Kidney epithelial cell (primary cell): ENCODE measurements at places on chromosomes 1 and 21. TPM values are rescaled to one million over a fixed set of nuclear protein-coding genes. Genes with fewer than 3 reads are reported as not detected.

Gene SLAMF8
- 0.04 and 0.14 TPM in 2 replicates for total RNA-seq

Gene FMO5
- total RNA-seq: 0.38 and 1.3 TPM in 2 replicates

Gene MCOLN2
- total RNA-seq: 0.46 and 0.55 TPM in 2 replicates

Gene RGS8
- 0.04 TPM in 1 of 2 replicates, not detected in the other for total RNA-seq

Gene SPRR2F
- total RNA-seq: not detected in 2 replicates

Gene SLAMF1
- total RNA-seq: not detected in 2 replicates

Gene TIE1
- 6.5 and 7.1 TPM in 2 replicates for total RNA-seq

Gene IL24
- 0.38 and 0.82 TPM in 2 replicates for total RNA-seq

Gene CELA3A
- not detected in 2 replicates for total RNA-seq

Gene KCNJ10
- total RNA-seq: 0.04 TPM in 1 of 2 replicates, not detected in the other

Gene COL6A2
- total RNA-seq: 373 and 431 TPM in 2 replicates

Gene FAM167B
- total RNA-seq: 2.7 TPM in 1 of 2 replicates, not detected in the other

GRCh38 chr1:153389401-153389800 lies 1.5 kb downstream of the S100A8 start:
- DNase-seq: no peak

- peak; percentile 42 for DNase-seq
These were observed 1.2 kb downstream of the MTF2 start for GRCh38 chr1:93080179-93080823.

DNA sequence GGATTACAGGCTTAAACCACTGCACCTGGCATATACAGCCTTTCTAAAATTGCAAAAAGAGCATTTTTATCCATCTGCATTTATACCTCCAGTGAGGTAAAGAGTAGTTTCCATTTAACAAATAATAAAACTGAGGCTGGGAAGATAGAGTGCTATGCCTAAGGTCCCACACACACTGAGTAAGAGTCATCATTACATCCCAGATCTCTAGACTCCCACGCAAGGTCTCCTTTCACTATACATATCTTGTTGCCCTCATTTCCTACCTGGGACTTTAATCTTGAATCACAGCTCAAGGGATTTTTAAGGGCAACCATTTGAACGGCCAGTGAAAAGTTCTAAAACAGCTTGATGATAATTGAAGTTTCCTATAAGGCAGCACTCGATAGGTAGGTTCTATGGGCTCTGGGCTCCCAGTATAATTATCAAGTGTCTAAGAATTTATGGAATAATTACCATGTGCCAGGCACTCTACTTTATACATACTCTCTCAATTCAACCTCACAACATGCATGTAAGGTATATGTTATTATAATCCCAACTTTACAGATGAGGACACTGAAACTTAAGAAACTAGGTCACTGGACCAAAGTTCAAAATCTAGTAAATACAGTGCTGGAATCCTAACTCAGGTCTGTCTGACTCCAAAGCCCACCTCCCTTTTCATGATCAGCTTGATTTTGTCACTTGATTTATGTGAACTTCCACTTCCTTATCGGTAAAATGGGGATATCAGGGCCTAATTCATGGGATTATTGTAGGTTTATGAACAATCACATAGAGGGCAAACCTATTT lies 23.3 kb upstream of the EPS15 start:
- no peak for DNase-seq

DNA sequence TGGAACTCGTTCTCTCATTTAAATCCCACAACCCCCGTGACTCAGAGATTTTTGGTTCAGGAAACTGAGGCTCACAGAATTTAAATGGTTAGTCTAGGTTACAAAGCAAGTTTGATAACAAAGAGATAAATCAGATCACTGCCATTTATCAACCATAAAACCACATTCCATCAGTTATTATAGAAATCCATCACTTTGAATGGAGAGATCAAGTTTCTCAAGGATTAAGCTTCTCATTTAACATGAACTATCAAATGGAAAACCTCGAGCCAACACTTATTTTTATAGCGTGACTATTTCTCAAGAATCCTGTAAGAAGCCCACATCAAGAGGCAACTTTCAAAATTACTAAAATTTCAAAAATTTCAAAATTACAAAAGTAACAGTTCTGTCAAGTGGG lies 11.9 kb downstream of the WLS start:
- no peak for DNase-seq

- DNase-seq: no peak
These were observed 129.8 kb upstream of the DAB1 start for GRCh38 chr1:57553666-57554065.

DNA sequence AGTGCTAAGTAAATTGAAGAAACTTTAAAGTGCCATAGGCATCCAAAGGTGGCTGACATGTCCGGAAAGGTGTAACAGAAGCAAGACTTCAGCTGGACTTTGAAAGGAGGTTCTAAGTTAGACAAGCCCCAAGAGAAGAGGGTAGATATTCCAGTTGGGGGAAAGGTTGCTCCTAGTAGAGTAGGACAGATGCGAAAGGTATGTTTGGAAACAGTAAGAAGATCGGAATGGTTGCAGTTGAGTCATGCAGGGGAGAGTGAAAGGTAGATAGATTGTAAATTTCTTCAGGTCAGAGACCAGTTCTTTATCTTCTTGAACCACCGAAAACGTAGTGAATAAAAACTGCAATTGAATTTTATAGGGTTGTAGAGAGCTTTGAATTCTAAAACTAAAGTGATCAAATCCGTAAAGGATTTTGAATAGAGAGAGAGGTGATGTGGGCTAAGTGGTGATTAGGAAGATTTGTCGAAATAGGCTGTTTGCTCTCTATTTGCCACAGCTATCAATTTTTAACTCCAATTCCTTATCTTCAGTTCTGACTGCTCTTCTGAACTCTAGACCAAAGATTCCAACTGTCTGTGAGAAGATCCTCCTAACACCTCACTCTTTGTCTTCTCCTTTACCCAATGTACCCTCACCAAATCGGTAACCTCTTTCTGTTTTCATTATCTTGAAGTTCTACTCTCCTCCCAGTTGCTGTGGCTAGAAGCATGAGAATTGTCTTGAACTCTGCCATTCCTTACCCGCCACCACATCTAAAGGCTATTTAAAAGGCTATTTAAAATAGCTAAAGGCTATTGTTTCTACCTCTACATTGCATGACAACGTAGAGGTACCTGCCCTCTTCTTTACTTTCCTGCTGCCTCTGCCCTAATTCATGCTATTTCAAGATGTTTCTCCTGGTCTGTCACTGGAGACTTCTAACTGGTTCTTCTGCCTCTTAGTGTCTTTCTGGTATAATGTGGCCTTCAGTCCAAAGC lies 16.7 kb downstream of the MACF1 start:
- DNase-seq: no peak

DNA sequence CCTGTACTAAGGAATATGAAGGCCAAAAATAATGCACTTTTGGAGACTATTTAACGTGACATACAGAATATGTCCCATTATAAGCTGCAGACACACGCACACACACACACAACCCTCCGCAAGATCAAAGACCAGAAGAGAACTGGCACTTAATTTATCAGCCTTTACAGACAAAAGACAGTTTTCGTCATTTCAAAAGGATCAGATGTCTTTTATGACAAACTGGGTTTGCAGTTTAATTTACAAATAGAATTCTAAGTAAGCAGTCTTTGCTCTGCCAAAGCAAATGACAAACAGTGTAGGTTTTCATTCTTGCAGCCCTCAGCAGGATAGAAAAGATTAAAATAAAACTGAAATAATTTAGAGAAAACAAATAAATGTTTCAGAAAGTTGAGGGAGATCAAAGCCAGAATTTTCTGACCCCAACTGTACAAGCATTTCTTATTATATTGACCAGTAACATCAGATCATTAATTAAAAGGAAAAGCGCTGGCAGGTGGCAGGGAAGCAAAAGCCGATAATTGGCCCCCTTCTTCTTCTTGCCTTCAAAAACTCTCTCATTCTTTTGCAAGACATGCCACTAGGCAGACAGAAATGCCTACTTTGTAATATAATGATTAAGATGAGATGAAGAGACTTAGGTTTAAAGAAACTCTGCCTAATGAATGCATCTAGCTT lies 169.0 kb downstream of the DENND1B start:
- no peak for DNase-seq

GRCh38 chr1:26704629-26705028 lies 8.8 kb downstream of the ARID1A start:
- DNase-seq: no peak

GRCh38 chr1:228047183-228047466 lies 35.4 kb upstream of the ARF1 start:
- DNase-seq: no peak

DNA sequence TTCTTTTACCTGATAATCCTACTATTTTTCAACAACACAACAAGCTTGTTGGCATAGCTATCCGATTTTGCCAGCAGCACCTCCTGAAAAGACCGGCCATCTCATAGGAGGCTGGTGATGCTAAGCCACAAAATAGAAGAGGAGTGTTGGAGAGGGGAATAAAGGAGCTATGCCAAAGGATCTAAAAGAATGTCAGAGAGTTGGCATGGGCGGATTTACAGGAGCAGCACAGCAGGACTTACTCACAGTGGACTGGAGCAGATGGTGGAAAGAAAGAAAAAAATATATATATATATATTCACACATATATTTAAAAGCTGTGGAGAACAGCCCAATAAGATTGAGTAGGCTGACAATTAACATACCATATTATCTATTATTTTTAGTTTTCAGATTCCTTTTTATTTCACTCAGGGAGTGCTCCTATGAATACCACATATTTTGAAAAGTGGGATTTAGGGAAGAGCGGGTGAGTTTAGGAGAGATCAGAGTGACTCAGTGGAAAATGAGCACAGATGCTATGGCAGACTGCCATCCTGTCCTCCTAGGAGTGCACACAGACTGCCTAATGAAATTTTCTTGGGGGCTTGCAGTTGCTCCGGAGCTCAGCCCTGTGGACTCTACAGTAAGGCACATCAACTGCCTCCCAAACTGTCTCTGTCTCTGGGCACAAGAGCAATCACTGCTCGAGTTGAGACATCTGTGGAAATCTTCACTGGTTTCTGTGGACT lies 394.4 kb upstream of the CHRM3 start:
- DNase-seq: no peak

- no peak for DNase-seq
These were observed 46.4 kb downstream of the ELF3 start for GRCh38 chr1:202056644-202057334.

DNA sequence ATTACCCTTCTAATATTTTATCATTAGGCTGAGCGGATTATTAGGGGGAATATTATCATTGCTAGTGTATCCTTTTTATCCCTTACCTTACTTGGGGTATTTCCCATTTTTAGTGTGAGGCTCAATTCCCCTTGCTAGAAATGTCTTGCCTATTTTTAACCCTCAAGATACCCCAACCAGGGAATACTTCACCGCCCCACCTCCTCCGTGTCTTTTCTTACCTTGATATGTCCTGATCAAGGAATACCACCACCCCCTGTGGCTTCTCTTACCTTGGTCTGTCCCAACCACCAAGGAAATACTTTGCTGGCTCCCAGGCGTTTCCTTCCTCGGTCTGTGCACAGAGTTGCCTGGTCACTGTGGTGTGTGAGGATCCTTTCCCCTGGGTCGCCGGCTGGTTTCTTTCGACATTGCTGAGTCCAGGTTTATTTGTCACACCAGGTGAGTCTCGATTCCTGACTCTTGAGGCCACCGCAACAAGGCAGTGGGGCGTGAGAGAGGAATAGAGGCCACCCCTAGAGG lies 57.8 kb downstream of the SERINC2 start:
- DNase-seq: no peak

GRCh38 chr1:107787299-107787698 lies 177.7 kb downstream of the VAV3 start:
- DNase-seq: no peak

- DNase-seq: no peak
These were observed 53.5 kb downstream of the SYT6 start for GRCh38 chr1:114100148-114100547.

DNA sequence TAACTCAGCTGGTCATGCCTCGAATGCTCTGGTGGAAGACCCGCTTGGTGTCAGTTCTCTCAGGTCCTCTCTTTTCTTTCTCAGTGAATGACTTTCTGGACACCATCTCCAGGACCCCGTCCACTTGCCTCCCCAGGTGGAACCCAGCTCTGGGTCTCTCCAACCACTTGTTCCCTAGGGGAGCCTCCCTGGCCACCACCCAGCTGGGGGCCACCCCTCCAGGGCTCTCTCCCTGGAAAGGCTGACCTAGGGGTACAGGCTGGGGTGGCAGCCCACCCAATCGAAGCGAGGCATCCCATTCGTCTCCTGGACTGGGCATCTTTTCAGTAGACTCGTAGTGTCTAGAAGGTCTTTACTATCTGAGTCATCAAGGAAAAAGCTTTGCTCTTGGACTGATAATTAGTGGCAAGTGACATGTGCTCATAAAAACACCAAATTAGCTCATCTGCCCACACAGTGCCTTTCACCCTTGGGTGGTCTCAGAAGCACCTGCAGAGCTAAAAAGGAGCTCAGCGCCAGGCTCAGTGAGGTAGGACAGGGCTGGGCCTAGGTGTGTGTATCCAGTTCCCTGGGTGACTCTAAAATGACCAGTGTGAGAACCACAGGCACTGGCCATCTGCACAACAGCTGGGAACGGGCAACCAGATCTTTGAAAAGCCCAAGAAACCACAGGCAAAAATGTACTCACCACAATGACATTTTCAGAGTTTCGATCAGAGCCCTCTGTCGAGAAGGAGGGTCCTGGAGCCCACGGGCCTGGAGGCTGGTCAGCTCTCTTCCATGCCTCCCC lies 2.4 kb upstream of the PDXK start:
- DNase-seq: no peak

DNA sequence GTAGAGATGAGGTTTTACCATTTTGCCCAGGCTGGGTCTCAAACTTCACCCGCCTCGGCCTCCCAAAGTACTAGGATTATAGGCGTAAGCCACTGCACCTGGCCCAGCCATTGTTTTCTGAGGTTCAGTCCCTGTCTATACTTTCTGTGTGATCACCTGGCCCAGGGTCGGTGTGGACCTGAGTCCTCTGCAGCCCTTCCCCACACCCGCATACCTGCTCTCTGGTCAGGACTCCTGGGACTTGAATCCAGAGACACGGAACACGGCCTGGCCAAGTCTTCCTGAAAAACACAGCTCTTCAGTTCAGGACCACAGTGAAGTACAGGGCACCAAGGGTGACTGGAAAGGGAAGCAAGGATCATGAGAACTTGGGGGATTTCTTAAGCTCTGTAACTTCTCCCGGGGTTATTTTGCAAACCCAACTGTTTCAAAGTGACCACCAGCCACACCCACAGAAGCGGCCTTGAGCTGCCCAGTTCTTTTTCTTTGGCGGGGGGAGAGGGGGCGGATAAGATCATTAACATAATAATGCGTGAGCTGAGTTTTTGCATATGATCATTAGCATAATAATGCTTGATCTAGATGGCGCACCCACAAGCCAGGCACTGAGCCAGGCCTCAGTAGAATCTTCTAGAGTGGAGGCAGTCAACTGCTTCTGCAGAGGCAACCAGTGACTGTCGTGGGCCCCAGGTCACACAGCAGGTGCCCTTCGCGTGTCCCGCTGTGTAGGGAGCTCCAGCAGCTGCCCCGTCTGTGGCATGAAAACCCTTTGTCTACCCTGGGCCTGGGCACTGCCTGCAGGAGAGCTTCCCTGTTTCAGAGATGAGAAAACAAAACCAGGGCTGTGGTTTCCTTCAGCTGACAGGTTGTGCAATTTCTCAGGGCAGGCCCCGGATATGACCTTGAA lies 1.7 kb upstream of the NADK start:
- DNase-seq: no peak
